ENCODE measurements at places on chromosomes 1 and 21.

DNA sequence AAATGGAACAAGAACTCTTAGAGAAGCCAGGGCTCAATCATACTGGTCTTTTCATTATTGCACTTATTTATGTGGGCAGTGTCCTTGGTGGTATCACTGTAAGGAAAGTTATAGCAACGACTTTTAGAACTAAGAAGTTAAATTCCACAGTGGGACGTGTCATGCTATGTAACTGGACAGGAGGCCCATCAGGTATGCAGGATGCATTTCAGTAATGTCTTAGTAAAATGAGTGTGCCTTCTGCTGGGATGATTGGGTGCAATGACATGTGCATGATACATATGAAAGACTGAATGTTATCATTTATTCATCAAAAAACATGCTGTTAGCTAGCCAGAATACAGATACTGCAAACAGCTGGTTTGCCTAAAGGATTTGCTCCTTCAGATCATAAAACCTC, 6.9 kb upstream of the ATP1B1 start:
- DNase-seq, result no peak

DNA sequence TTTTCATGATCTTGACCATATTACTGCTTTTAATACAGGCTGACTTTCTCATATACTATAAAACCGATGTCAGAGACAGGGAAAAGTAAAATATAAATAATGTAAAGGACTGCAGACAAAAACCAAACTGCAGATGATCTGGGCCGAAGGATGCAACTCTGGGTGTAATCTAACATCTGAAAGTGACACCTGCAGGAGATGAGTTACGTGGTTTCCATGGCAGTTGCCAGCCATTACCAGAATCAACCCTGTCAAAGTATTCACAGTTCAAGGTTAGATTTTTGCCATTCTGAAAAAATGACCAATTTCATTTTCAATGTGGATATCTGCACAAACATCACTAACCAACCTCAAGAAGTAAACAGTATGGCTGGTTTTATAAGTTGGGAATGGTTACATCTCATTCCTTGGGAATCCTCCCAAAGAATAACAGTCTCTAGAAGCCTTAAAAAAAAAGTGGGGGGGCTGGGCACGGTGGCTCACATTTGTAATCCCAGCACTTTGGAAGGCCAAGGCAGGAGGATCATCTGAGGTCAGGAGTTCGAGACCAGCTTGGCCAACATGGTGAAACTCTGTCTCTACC, 27.7 kb downstream of the DNAJC11 start:
- no peak for DNase-seq

- DNase-seq, result no peak
Measured at GRCh38 chr1:111201275-111202090, 1.0 kb upstream of the DENND2D start.

- DNase-seq, result no peak
Measured at GRCh38 chr1:41679531-41679930, 195.0 kb upstream of the EDN2 start.

DNA sequence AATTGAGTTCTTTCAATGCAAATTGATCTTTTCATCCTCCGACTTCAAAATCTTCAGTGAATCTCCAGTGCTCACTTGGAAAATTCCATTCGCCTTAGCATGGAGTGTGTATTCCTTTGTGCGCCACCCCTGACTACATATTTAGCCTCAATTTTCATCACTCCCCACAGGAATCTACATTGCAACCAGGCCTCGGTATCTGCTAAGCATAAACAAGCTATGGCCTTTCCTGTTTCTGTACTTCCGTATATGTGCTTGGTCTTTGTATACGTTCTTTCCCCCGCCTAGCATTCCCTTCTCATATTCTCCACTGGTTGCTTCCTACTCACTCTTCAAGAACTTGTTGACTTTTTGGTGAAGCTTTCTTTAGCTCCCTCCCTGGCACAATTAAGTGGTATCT, 470.8 kb downstream of the LMO4 start:
- DNase-seq, result no peak

DNA sequence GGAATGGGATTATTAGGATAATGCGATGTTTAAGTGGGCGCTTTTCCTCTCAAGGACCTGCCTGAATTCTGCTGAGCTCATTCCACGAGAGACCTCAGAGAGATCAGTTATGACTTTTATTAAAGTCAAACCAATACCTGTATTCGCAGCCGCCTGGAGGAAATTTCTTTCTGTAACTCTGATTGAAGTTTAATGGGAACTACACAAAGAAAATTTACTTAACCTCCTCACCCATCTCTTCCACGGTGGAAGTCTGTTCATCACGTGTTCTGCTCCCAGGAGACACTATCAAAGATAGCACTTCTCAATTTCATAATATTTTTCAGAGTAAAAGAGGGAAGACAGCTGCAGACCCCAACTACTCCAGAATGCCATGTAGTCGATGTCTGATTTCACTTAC, 334.7 kb upstream of the POU3F1 start:
- DNase-seq, result no peak

DNA sequence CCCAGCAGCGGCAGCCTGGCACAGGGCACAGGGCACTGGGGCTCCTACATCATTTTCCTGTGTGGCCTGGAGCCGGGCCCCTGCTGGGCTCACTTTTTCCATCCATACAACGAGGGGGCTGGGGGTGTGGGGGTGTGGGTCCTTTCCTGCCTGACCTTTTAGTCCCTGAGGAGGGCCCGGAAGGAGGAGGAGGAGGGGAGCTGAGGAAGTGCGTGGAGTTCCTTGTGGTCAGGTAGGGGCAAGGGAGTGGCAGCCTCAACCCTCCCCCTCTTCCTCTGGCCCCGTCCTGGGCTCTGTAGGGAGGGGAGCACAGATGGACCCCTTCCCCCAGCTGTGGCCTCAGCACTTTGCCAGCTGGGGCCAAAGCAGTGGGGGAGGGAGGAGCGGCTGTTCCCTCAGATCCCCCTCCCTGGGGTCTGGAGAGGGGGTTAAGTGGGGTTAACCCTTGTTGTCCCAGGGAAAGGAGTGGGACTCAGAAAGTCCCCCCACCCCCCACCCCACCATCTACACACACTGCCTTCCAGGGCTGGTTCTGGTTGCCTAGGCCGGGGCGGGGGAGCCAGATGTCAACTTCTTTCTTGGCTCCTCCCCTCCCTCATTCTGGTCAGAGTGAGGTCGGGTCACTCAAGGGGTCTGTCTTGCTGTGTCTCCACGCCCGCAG, 5.7 kb downstream of the NTRK1 start:
- DNase-seq, result peak; percentile 24

GRCh38 chr1:171421413-171422020, 63.8 kb upstream of the PRRC2C start:
- DNase-seq, result no peak

- DNase-seq, result no peak
Measured at GRCh38 chr1:230831771-230832170, 36.5 kb downstream of the C1orf198 start.

- no peak for DNase-seq
Measured at GRCh38 chr1:226676381-226676780, 62.7 kb downstream of the ITPKB start.

- DNase-seq, result no peak
Measured at GRCh38 chr21:44079846-44080245, 27.4 kb upstream of the PWP2 start.

GRCh38 chr1:184499616-184500015, 112.8 kb downstream of the C1orf21 start:
- DNase-seq, result no peak

DNA sequence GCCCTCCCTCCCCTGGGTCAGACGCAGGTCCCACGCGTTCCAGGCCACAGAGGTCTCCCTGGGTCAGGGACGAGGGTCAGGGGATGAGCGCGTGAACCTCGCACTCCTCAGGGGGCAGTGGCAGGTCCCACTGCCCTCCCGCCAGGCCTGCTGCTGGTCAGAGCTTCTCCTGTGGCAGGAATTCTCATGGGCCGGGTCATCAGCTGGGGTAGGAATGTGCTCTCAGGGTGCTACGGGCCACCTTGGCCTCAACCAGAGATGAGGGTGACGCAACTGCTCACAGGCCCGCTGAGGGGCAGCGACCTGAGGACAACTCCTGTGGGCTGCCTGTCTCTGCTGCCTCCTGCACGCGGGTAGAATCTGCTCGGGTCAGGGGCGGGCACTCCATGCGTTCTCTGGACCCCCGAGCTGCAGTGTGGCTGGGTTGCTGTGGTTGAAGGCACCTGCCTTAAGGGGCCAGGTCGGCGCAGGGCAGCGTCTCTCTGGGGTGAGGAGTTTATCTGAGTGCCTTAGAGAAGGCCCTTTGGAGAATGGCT, 128.8 kb downstream of the PRDM16 start:
- no peak for DNase-seq

- peak; percentile 70 for DNase-seq
Measured at GRCh38 chr1:6423321-6423999, 1.1 kb upstream of the ESPN start.

GRCh38 chr1:94081566-94082344, 39.2 kb downstream of the ABCA4 start:
- no peak for DNase-seq

DNA sequence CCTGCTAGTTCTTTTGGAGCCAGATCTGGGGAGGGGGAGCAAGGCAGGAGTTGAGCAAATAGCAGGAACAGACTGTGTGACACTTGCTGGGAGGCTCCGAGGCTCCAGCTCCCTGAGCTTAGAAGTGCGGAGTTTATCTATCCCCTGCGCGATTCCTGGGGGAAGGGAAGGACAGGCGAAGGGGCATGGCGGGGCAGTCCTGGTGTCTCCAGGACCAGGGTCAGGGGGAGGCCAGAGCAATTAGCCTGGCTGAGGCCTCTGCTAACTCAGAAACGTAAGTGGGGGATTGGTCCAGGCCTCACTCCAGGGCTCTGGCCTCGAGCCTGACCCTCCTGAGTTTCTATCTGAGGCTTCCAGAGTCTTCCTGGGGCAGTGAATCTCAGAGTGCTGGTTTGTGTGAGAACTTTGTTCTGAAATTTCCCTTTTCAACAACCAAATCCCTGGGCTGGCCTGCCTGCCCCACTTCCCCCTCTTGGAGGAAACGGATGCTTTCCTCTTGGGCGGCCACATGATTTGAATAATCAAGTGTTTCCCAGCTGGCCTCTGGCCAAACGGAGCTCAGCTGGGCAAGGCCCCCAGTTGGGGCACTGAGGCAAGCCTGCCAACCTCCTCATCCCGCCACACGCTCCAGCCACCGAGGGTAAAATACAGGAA, 15.6 kb downstream of the ALPL start:
- DNase-seq, result no peak

DNA sequence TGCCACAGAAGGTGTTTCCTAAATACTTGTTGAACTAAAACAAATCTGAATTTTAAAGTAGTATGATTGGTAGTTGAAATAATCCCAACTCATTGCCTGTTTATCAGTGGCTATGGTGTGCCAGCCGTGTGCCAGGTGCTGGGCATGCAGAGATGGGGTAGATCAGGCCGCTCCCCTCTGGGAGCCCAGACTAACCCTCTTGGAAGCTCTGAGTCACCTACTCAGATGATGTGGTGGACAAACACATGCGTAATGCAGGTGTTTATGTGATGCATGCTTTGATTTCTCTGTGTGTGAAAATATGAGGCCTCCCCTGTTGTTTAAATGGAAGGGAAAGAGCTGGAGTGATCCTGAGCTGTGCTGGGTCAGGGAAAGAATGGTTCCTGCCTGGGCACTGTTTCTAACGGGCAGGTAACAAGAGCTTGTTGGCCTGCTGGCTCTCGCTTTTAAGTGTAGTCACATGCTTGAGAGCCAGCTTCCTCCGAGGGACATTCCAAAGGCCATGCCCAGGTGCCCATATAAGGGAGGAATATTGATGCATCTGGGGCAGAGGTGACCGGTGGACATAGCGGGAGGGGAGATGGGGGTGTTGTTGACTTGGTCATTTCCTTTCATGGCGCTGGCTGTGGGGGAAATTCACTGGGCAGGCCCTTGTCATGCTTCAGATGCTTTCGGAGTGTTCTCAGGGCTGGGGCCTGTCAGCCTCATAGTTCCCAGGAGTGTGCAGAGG, 10.2 kb downstream of the MFN2 start:
- DNase-seq, result no peak

- DNase-seq, result no peak
Measured at GRCh38 chr1:44801491-44802305, 1.5 kb downstream of the PLK3 start.

DNA sequence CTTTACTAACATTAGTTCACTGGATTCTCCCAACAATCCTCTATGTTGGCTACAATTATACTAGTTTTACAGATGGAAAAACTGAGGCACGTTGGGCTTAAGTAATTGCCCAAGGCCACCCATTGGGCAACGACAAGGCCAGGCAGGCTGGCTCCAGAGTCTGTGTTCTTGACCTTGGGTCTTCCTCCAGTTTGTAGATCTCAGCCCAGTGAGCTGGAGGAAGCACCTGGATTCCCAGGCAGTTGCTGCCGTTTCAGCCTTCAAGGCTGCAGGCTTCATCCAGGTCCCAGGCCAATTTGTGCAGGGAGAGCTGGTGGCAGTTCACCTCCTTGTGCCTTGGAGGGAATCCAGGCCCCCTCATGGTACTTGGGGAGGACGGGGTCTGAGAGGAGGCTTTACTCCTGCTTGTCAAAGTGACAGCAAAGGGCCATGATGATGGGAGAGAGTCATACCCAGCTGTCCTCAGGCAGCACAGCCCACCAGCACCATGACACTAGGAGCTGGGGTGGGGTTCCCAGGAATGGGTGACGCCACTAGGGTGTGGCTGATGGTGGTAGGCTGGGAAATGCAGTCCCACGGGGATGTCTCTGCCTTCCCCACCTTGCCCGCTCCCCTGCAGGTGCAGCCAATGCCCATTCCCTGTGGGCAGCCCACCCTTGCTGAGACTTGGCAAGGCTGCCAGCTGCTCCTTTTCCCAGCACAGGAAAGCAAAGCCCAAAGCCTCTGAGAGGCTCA, 27.1 kb downstream of the PKP1 start:
- DNase-seq, result no peak

DNA sequence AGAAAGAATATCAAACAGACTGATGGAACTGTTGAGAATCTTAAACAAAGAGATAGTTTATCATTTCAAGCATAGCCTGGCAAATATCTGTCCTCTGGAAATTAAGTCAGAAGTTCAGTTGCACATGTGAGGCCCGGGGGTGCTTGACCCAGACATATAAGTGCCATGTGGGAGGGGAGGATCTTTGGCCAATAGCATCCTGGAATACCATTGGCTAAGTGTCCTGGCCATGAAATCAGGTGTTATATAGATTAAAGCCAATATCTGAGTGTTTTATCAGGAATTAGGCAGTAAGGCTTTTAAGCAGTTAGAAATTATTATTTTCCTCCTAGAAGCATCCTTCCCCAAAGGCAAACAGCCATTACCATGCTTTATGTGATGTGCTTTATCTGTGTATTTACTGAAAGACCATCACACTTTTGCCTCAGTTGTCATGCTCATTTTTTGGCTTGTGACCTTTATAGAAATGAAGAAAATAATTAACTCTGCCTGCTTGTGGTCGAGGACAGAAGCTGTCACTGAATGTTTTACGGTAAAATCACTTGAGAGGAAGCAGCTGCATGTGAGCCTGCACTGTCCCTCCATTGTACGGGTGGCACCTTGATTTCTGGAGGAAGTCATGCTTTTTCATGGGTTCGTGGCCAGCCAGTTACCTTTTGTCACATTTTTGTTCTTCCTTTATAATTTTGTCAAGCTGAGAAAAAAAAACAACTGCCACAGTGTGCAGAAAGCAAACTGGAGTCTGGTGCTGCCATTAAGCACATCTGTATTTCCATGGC, 259.9 kb upstream of the FMN2 start:
- DNase-seq, result no peak

GRCh38 chr1:204384636-204385352, 25.1 kb upstream of the PLEKHA6 start:
- DNase-seq, result no peak

- peak; percentile 51 for DNase-seq
Measured at GRCh38 chr1:67832737-67833601, at the start of gene GNG12. GNG12 (minus strand) TSS chr1:67833467; CDS start chr1:67707686, 125,781 bp downstream.

GRCh38 chr21:26572702-26573381, at the start of gene CYYR1:
CYYR1 (minus strand) TSS chr21:26573286; CDS start chr21:26572940, 346 bp downstream.
- DNase-seq, result no peak
